ENCODE measurements at places on chromosomes 11 and 22.

- no peak for DNase-seq
- no peak overlapping the region for H3K27ac ChIP-seq
- no peaks in the 10 kb centered on the region for H3K27me3 ChIP-seq
- H3K4me3 ChIP-seq, result no peak overlapping the region
- H3K4me1 ChIP-seq, result peaks cover 5% of the 10 kb centered on the region
Observed at GRCh38 chr11:35671396-35672127, 9.0 kb downstream of the TRIM44 start.

DNA sequence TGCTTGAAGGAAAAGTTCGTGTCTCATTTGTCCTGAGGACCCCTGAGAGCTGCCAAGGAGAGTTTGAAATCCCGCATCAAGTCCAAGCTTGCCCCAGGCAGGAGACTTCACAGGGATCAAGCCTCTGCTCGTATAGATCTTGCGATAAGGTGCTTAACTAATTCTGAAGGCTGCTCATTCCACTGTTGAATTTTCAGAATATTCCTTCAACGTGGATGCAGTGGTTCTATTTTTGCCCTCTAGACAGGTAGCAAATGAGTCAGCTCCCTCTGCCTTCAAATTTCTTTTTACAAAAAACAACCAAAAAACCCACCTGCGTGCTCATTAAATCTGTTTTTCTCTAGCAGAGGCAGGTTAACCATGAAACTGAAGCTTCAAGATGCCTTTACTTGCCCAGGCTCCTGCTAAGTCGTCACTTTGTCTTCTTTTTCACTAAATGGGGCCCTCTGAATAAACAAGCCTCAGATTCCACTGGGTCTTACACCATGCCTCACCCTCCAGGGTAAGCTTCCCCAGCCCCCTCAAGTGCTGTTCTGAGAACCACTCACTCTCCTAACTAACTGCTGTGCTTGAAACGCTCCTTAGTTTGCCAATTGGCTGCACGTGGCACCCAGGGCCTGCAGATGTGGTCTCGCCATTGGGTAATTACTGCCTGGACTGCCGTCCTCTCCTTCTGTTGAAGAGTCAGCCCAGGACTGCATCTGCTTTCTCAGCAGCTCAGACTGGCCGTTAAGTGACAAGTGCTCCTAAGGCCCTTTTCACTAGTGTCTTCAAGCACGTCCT is 105.0 kb downstream of the TRPC6 start:
- H3K4me3 ChIP-seq, result no peak overlapping the region
- H3K36me3 ChIP-seq, result no peaks in the 10 kb centered on the region
- no peak for DNase-seq
- H3K4me1 ChIP-seq, result no peaks in the 10 kb centered on the region
- H3K27me3 ChIP-seq, result no peaks in the 10 kb centered on the region
- no peak overlapping the region for H3K27ac ChIP-seq

DNA sequence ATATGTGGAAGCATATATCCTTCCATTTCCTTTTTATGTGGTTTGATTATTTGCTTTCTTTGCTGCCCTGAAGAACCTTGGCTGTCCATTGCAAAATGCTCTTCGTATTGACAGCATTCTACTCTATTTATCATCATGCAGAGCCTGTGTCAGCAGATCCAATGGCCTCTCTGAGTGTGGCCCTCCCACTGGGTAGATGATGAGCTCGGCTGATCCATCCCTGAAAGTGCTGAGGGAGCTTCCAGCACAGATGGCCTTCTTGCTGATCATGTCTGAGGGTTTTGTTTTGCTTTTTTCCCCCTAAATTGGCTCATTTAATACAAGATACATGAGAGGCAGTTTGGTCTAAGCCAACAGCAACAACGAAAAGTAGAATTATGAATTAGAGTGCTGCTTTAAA is 181.0 kb downstream of the GRIA4 start:
- H3K4me1 ChIP-seq, result no peaks in the 10 kb centered on the region
- DNase-seq, result no peak
- H3K27ac ChIP-seq, result no peak overlapping the region
- H3K27me3 ChIP-seq, result no peaks in the 10 kb centered on the region
- no peak overlapping the region for H3K4me3 ChIP-seq
- no peaks in the 10 kb centered on the region for H3K36me3 ChIP-seq

DNA sequence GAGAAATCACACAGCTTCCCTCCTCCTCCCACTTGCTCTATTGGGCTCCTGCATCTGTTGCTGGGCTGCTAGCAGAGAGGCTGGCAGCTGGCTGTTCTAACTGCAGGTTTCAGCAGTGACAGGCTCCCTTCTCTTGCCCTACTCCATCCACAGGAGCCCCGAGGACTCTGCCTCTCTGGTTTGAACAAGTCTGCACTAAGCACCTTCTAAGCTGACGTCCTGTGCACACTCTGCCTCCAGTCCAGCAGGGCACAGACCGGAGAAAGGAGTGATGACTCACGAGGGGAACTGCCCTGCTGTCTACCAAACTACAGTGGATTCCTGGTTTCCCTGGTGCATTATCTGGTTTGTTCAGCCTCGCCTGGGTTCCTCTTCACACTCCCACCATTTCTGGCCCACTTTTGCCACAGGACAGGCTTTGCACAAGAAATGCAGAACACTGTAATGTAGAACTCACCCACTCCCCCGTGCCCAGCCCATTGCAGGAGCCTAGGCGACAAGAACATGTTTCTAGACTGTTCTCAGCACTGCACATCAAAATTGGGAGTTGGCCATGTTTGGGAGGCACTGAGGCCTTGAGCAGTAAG is 26.0 kb downstream of the IL10RA start:
- H3K36me3 ChIP-seq, result no peaks in the 10 kb centered on the region
- peaks cover 3% of the 10 kb centered on the region for H3K27me3 ChIP-seq
- no peak for DNase-seq
- H3K4me1 ChIP-seq, result no peaks in the 10 kb centered on the region
- no peak overlapping the region for H3K4me3 ChIP-seq
- no peak overlapping the region for H3K27ac ChIP-seq

Data from osteoblast (primary cell).